Left renal pelvis (tissue), 4 donors: ENCODE measurements at places on chromosomes 4 and X. TPM values are rescaled to one million over a fixed set of nuclear protein-coding genes. Genes with fewer than 3 reads are reported as not detected.

DNA sequence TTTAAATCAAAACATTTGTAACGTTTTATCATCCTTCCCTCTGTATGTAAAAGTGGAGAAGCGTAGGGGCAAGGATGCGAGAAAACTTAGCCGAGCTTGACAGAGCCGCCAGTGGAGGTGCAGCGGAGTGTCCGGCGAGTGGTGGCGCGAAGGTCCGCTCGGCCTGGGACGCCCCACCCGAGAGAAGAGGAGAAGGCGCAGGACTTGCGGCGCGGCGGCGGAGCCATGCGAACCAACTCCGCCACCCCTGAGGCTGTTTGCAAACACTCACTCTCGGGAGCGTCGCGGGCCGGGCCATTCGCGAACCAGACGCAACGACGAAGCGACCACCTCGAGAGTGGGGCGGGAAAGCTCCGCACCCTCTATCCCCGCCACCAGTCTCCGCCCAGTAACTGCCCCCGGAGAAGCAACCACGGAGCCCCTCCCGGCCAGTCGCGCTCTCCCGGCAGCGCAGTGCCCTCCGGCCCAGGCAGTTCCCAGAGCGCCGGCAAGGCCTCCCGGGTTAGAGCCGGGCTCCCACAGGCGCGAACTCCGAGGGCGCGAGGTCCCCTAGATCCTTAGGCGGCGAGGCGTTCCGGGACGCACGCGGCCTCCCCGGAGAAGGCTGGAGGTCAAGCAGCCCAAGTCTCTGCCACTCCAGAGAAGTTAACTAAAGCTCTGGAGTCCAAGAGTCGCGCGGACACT lies 2.3 kb upstream of the MAB21L2 start:
- DNase-seq = no peak

DNA sequence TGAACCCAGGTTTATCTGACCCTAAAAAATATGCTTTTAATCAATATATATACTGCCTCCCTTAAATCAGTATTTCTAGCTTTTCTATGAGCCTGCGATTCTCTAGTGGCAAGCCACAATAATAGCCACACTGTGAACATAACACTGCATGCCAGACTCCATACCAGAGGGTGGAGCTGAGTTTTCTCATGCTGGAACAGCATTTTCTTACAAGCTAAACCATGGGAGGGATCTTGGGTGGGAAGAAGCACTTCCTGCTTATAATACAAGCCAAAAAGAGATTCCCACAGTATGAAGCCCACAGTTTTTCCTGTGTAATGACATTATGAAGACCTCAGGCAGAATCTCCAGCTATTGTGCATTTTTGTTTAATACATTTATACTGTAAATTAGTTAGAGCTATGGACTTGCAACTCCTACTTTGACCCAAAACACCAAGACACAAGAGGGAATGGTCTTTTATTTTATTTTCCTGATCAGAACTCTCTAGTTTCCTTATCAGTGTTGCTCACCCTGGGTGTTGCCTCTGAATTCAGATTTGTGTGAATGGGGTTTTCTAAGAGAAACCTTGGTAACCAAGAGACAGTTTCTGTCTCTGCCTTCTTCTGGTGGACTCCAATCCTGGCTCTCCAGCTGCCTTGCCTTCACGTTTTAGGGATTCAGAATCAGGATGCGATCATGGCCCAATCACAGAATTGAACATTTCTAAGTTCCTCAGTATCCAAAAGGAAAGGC lies 74.5 kb upstream of the EOLA2 start:
- no peak for DNase-seq

PCDH18 gene
- 181 TPM for polyA plus RNA-seq

GRCh38 chrX:22097012-22097694 lies 65.0 kb downstream of the PHEX start:
- no peak for DNase-seq

TREX2 gene
- 0.53 TPM for polyA plus RNA-seq

GRCh38 chr4:37735578-37735977 lies 49.4 kb upstream of the RELL1 start:
- no peak for DNase-seq

DNA sequence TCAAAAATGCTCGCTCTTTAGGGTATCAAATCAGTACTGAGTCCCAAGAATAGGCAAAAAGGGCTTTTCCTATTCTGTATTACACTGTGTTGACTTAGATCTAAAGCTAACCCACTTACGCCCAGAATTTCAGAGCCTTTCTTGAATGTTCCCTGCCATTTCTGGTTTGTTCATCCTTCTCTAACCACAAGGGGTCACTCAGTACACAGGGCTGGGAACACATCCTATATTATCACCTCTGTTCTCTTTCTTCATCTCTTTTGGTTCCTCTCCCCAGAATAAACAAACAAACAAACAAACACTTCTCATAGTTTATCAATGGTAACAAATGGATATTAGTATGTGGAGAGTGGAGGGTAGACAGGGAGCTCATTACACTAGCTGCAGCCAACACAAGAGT lies 25.5 kb upstream of the MORC4 start:
- no peak for DNase-seq

CYBB gene
- polyA plus RNA-seq = 10.2 TPM

RUFY3 gene
- polyA plus RNA-seq = 81.9 TPM
